ENCODE measurements at places on chromosomes 4 and X.

DNA sequence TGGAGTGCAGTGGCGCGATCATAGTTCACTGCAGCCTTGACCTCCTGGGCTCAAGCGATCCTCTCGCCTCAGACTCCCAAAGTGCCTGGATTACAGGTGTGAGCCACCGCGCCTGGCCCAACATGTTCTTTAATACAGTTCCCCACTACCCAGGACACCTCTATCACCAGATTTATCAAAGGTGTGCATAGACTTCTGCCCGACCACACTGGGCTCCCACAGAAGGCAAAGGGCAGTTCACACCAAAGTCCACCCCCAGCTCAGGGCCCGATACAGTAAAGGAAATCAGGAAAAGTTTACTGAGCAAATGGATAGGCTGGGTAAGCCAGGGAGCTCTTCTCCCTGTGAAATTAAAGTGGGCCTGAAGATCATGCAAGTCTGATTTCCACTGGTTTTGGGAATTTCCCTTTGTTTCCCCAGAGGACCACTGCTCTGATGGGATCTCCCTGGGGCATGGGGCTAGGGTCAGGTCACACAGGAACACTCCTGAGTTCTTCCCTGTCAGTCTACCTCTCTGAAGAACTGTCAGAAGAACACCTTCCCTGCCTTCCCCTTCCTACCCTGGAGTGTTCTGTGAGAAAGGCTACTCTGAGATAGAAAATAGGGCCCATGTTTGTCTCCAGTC lies 17.7 kb upstream of the PIM2 start:
- DNase-seq: no peak

DNA sequence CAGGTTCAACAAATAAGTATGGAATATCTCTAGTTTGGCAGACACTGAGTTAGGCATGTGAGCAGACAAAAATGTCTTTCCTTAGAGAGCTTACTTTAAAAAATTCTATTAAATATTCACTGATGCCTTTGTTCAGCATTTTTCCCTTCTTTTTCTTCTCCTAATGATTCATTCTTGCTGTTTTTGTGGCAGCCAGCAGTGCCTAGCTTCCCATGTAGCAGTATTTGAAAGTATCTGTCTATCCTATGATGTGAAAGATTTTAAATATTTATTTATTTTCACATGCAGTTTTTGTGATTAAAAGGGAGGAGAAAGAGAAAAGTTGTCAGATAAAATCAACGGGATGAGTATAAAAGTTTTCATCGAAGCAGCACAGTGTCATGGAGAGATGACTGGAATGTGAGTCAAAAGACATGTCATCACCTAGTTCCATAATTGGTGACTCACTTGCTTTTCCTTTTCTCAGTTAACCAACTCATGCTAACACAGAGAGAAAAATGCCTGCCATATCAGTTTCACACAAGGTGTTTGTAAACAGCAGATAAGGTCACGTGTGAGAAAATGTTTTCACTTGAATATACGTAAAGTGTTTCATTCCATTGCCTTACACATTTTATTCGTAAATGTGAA lies 69.8 kb downstream of the BMPR1B start:
- DNase-seq: no peak

- DNase-seq: no peak
Observed at GRCh38 chr4:37478151-37478550, 208.0 kb downstream of the RELL1 start.

DNA sequence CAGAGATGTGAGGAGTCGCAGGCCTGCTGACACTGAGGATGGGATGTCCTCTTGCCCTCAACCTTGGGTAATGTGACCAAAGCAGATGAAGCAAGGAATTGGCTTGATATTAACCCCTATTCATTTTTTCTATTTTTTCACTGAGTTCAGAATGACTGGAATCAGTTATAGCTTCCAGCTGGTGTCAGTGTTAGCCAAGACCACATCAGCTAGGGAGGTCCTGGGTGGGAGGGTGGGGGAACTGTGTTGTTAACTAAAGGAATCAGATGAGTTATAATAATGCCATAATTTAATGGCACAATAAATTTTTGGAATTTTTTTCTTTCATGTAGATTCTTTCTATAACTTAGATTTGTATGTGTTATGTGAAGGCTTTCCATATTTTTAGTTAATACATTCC lies 91.9 kb downstream of the EGF start:
- no peak for DNase-seq

GRCh38 chr4:8904666-8905065 lies 33.0 kb upstream of the HMX1 start:
- DNase-seq: no peak

GRCh38 chr4:26062215-26062614 lies 148.2 kb downstream of the SMIM20 start:
- DNase-seq: no peak

- DNase-seq: no peak
Observed at GRCh38 chrX:25295466-25295865, 279.7 kb upstream of the ARX start.

GRCh38 chr4:120770897-120771296 lies 151.6 kb downstream of the PRDM5 start:
- DNase-seq: no peak

- DNase-seq: no peak
Observed at GRCh38 chr4:28082686-28083390, 1222.2 kb downstream of the STIM2 start.

DNA sequence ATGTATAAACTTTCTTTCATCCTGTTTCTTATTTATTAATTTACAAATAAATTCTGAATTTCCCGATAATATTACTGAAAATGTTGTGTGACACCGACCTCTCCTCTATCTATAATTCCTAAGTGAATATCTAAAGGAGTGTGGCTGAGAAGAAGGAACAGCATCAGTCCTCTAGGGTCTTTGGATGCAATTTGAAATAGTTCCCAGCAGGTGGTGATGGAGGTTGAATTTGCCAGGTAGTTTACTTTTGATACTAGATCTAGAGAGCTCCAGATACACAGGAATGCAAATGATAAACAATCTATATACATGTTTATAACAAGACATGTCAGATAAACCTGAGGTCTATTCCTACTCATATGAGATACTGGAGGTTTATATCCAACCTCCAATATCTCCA lies 305.4 kb downstream of the PCDH18 start:
- peak; percentile 9 for DNase-seq

All from endothelial cell (in vitro differentiated cells).